ENCODE measurements at places on chromosomes 4 and X.

DNA sequence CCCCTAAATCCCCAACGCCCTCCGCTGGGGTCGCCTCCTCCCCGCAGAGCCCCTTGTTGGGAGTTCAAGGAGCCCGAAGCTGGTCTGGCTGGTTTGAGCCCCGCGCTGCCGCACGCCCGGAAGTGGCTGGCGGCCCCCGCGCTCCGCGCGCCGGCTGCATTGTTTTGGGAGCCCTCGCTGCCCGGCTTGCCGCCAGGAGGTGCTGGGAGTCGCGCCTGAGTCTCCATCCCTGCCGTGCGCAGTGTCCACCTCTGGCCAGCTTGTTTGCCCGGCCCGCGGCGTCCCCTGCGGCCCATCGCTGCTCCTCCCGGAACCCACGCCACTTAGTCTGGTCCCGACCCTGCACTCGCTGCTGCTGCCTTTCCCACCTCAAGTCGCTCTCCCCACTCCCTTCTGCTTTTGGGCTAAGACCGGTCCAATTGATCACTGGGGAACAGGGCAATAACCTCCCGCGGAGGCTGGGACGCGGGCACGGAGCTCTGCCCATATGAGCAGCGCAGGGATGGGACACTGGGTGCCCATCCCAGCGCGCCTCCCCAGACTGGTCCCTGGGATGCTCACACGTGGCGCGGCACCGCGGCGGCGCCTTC lies 2.2 kb upstream of the SFRP2 start:
- no peak for DNase-seq

GRCh38 chr4:121794505-121795188 lies 6.5 kb upstream of the EXOSC9 start:
- DNase-seq = no peak

GRCh38 chr4:13527981-13528820 lies 16.1 kb downstream of the NKX3-2 start:
- no peak for DNase-seq

DNA sequence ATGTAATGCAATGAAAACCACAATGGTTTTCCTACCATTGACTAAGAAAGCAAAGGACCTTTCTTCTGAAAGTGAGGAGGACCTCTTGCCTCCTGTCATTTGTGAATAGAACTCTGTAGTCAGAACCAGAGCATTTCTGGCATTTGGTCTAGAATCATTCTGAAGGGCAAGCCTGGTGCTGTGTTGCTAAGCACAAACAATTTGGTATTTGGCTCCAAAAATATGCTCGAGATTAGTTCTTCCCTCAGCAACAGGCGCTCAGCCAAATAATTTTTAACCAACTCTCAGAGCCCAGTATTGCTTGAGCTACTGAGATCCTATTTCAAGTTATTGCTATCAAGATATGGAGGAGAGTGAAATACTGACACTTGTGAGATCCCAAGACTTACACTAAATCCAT lies 71.0 kb downstream of the SNCA start:
- DNase-seq = no peak

DNA sequence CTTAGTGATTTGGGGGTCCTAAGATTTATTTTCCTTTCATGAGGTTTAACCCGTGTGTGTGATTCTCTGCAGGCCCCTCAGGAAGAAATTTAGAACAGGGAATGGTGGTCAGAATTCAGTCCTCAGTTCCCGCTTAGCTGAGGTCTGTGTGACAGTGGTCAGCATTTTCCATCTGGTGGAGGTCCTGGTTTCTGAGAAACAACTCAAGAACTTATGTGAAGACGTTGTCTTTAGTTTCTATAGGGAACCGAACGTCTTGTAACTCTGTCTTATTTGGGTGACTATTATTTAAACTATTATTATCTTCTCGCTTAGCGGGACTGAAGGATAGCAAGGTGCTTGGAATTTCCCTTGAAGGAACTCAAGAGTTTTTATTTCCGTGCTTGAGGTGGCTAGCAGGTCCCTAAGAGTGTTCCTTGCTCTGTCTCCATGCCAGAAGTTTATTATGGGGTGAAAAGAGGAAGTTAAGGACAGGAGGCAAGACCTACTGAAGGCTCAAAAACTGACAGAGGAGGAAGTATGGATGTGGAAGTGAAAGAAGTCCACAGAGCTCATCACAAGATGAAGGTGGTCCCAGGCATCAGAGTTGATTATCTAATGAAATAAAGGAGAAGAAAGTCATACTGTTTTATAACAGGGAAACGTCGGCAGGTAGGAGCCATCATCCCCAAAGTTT lies 9.4 kb downstream of the MGST2 start:
- no peak for DNase-seq

- no peak for DNase-seq
Observed at GRCh38 chr4:60042941-60043340, 1157.2 kb upstream of the ADGRL3 start.

DNA sequence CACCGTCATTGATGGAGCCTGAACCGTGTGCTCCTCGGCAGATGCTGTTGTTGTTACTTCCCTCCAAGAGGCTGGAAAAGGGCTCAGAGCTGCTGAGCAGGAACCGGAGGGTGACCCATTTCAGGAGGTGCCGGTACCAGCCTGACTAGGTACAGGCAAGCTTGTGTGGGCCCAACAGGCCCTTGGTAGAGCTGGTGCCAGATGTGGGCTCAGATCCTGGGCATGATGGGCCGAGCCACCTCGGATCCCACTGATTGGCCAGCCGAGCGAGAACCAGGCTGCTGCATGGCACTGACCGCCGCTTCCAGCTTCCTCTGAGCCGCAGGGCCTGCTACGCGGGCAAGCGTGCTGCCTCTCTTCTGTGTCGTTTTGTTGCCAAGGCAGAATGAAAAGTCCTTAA lies 33.7 kb downstream of the NOP14 start:
- DNase-seq = no peak

DNA sequence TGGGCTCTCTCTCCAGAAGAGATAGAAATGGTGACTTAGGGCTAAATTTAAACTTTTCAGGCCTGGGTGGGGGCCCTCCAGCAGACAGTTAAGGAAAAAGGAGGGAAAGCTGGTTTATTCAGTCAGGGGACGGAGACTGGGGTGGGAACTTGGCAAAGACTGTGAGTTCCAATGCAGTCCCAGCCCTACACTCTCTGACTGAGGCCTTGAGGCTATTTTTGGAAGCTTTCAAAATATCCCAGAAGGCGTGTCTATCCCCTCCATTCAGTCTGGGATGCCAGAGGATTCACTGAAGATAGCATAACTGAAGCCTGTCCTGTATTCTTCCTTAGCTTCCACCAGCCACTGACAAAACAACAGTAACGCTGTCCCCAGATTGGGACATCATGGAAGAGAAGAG lies 32.1 kb upstream of the MSN start:
- no peak for DNase-seq

- no peak for DNase-seq
Observed at GRCh38 chr4:29970626-29971025, 749.5 kb upstream of the PCDH7 start.

GRCh38 chr4:75790024-75790423 lies 65.6 kb downstream of the USO1 start:
- DNase-seq = no peak

DNA sequence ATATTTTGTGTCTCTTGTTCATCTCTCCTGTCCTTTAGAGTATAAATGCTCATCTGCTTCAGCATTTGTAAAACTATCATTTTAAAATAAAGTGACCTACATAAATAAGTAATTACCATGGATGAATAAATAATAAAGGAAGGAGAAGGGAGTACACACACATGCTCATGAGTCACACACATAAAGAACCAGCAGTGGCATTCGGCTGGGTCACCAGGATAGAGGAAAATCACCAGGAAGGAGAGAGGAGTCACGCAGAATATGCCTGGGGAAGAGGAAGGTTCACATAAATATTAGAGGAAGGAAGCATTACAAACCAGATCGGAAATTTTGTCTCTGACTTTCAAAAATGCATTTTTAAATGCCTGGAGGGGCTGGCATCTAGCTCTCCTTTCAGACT lies 38.5 kb upstream of the MED14 start:
- DNase-seq = no peak

DNA sequence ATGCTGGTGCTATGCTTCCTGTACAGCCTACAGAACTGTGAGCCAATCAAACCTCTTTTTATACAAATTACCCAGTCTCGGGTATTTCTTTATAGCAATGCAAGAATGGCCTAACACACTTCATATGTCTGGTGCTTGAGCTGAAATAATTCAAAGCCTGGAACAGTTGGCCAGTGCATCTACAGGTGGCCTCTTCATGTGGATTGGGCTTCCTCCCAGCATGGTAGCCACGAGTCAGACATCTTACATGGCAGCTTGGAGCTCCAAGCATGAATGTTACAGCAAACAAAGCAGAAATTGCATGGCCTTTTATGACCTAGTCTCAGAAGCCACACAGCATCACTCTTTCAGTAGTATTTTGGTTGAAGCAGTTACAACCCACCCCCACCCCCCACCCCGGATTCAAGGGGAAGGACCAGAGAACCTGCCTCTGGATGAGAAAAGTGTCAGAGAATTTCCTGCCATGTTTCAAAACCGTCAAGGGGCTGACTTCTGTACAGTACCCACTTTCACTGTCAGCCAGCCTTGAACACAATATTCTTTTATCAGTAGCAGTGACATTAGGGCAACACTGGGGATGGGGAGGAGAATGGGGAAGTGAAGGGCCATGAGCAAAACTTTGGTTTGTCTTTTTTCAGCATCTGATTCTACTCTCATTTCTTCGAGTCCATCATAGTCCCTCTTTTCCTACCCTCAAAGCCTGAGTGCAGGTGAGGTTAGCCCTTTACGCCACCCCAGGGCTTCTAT lies 368.7 kb downstream of the BCOR start:
- DNase-seq = no peak

DNA sequence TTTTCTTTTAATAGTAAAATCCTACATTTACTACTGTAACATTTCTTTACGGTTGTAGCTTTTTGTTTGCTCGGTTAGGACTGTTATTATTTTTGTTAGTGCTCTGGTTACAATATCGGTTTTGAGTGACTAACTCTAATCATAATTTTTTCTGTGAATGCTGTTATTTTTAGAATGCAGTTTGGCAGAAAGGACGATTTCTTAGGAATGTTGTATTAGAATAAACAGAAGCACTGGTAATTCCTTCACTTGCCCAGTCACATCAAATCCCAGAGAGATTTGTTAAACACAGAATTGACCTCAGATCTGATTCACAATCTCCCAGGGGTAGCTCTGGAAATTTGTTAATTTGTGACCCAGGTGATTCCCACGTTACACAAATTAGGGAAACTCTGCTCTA lies 21.7 kb downstream of the DDIT4L start:
- no peak for DNase-seq

DNA sequence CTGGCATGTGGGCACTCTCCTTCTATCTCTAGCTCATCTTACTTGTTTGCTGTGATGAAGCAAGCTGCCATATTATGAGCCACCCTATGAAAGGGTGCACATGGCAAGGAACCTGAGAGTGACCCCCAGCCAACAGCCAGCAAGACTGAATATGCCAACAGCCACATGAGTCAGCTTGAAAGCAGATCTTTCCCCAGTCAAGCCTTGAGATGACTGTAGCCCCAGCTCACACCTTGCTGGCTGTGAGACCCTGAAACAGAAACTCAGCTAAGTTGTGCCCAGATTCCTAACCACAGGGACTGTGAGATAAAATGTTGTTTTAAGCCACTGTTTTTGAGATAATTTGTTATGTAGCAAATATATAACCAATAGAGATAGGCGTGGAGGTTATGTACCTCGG lies 36.2 kb downstream of the KDM5C start:
- DNase-seq = no peak

DNA sequence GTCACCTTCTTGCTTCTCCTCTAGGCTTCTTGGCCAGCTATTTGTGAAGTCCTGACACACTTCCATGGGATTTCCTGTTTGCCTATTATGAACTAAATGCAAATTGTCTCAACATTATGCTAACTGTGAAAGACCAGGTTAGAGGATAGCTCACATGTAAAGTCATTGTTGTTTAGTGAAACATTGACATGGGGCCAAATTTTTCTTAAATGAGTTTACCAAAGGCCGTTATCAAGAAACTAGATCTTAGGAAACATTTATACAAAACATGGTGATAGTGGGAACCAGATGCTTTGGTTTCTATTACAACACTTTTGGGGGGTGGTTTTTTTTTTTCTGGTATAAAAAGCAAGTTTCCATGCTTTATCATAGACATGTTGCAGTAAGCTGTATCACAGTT lies 466.8 kb upstream of the FAM241A start:
- no peak for DNase-seq

DNA sequence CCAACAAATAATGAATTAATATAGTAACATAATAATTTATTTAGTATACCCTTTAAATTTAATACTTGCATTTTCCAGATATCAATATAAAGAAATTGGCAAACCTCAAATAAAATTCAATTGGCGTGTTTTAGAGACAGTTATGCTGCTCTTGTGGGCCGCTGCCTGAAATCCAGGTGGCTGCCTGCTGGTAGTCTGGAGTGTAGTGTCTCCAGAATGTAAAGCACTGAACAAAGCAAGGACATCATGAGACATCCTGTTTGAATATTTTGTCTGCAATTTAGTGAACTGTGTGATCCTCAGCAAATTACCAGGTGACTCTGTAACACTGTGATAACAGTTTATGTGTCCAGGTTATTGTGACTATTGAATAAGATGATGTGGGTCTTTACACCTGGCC lies 29.9 kb downstream of the ZFP42 start:
- no peak for DNase-seq

- no peak for DNase-seq
Observed at GRCh38 chr4:127145006-127145540, 487.7 kb upstream of the INTU start.

DNA sequence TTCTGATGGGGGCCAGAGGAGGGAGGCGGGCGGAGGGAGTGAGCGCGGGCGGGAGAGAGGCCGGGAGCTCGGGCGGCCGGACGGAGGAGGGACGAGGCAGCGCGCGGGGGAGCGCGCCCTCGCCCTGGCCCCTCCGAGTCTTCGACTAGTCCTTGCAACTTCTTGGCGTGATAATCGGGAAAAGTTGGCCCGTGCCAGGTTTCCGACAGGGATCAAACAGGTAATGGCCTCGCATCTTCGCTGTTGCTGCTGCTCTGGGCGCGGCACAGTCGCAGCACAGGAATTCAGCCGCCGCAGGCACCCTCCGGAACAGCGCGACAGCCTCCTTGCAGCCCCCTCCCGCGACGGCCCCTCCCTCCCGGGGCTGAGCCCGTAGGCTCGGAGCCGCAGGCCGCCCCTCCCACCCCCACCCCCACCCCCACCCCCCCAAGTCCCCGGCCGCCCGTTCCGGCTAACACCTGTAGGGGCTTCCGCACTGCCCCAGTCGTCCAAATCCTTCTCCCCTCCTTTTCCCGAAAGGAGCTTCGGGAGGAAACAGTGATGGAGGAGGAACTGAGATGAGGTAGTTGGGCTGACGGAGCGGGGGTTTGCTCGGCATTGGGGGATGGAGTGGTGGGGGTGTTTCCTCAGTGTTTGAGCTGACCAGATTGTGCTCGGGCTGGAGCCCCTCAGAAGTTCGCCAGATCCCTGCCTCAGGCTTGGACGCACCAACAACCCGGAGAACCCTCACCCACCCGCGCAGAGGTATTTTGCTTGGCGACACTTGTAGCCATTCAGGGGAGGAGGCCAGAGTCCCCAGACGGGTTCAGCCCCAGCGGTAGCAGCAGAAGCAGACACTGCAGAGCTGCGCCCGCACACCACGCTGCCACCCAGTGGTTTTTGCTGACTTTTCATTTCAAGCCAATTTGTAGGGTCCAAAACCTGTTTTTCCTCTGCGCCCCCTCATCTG lies at the start of gene FGF13:
FGF13 (minus strand) TSS at position 319 of the 949 bp plus-strand sequence. CDS start 714 bp downstream, outside the sequence.
- DNase-seq = no peak

- DNase-seq = no peak
Observed at GRCh38 chr4:110902500-110902899, 279.6 kb upstream of the PITX2 start.
